ENCODE measurements at places on chromosomes 7 and 10.

- DNase-seq: no peak
Observed at GRCh38 chr7:118801366-118801765, 576.9 kb downstream of the ANKRD7 start.

GRCh38 chr7:129386506-129386905, 47.7 kb upstream of the STRIP2 start:
- no peak for DNase-seq

DNA sequence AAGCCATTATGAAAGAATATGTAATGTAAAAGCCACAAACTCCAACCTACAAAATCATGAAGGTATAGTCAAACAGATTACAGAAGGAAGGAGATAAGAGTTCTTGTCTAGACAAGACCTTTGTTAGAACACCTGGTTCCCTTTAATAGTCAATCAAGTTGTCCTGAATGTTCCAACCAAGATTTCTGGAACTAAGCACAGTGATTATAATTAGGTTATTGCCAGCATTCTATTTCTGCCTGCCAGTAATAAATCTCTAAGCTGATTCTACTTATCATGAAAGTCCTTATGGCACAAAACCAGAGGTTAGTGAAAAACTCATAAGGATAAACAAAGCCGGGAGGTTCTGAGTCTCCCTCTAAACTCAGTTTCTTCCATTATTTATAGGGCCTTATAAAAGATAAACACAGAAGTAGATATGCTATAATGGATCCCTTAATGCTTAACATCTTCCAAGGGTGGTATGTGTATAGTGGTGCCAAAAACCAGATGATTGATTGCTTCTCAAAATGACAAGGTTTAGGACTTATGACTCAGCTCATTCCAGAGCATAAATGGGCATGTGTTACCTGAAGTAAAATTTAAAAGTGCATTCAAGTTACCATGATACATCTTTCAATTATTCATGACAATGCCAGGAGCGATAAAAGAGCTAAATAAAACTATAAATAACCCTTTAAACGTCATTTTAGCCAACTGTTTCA, 237.2 kb downstream of the CSTF2T start:
- no peak for DNase-seq

DNA sequence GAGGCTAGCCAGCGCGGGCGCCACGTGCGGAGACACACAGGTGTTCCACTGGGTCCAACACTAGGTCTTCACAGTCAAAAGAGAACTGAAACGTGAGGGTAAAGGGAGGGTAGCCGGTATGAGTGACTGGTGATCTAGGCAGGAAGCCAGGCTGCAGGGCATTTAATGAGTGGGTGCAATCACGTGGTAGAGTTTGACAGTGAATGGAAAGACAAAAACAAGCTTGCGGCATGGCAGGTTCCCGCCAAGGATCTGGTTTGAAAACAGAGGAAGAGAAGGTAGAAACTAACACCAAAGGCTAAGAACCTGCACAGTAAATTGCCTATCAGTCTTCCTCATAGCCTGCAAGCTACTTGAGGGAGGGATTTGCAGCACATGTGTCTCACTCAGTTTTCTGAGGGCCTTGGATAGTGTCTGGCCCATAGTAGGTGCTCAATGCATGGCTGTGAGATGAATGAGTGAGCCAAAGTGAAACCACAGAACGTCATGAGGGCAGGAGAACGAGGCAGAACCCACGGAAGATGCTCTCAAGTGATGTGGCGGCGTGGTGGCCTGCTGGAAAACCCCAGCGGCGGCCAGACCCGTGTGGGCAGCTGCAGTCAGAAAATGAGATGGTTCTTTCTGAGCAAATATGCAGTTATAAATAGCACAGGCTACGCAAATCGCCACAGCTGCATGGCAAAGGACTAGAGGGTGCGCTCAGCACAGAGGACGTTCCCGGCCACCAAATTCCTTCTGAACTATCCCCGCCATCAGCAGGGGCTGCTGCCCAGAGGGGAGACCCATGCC, 183.6 kb upstream of the NFE2L3 start:
- DNase-seq: no peak

GRCh38 chr10:63145782-63146181, 12.7 kb downstream of the NRBF2 start:
- no peak for DNase-seq

- DNase-seq: no peak
Observed at GRCh38 chr7:131895541-131896164, 339.2 kb upstream of the PODXL start.

GRCh38 chr7:4103352-4104091, 578.6 kb upstream of the FOXK1 start:
- no peak for DNase-seq

DNA sequence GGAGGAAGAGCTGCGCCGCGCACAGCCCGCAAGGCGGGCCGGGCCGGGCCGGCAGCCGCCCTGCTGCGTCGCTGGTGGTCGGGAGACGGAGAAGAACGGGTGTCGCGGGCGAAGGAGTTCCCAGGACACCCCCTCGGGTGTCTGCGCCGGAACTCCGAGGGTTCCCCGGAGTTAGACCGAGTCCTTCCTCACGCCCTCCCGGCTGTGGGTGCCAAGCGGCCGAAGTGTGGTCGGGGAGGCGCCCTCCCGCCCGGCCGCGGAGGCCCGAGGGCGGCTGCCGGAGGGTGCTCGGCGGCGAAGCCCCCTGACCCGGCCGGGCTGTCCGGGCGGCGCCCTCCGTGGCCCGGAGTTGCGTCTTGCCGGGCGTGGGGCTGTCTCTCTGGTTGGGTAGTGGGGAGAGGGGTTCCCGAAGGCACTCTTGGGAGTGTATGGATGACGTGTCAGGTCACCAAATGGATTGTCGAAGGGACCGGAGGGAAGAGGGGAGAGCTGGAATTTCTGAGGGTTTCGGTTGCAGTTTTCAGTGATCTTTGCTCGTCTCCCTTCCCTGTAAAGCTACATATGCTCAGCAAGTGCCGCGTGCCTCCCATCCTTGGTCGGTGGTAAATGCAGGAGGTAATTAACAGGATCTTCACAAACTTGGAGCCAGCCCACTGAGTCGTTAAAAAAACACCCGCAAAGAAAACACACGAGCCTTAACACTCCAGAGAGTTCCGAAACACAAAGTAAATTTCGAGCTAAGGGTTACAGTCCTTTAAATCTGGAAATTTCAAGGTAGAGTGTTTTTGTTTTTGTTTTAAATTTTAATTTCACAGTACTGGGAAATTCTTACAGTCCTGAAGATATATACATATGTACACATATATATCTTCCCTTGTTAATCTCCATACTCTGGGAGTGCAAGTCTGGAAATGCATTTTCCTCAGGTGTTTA, 871 bp downstream of the ST7 start:
- no peak for DNase-seq

DNA sequence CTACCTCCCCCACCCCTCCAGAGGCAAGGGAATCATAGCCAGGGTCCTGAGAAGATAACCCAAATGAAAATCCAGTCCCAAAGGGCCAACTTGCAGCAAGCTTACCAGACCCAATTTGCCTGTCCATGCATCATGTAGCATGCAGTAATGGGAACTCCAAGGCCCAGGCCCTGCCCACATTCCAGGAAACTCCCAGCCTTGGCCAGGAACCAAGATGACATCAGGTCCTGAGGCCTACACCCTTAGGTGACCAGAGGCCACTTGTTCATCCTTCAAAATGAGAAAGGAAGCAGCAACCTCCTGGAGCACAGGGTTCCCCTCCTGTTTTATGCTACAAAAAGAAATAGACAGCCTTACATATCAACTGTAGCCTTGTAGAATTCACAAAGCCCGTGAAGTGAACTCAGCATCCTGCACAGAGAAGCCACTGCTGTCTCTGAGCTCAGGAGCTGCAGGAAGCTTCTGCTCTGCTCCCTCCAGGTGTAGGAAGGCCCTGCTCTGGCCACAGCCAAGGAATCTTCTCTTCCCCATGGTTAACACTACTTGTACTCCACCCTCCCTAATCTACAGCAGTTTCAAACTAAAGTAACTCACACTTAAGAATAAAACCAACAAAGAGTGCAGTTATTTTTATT, 30.3 kb upstream of the GRB10 start:
- DNase-seq: no peak

- DNase-seq: no peak
Observed at GRCh38 chr10:27366769-27367168, 126.2 kb upstream of the ACBD5 start.

- no peak for DNase-seq
Observed at GRCh38 chr7:15397922-15398760, 163.7 kb downstream of the AGMO start.

GRCh38 chr10:92757066-92757710, 67.4 kb downstream of the HHEX start:
- no peak for DNase-seq

DNA sequence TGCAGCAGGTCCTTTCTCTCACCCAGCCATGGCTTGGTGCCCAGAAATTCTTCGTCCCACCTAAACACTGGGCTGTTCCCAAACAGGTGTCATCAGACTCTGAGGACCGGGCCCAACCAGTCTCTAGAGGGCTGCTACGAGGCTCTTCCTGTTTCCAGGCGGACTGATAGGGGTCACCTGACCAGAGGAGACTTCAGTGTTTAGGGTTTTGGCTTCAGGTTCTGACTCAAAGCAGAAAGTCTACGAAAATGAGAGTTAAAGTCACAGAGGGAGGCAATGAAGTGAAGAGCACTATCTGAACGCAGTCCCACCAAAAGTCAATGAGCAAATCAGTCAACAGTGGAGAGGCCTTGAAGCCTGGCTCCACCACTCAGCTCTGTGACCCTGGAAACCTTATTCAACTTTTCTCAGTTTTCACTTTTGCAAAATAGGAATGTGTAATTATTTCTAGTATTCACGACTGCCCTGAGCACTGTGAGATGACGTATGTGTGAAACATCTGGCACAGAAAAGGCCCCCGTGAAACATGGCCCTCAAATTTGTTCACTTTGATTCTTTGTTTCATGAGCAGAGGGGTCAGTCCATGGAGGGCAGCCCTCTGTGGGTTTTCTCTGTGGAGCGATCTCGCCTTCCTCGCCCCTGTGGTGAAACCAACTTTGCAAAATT, 189.9 kb upstream of the PDE1C start:
- no peak for DNase-seq

- no peak for DNase-seq
Observed at GRCh38 chr7:641966-642365, 84.5 kb upstream of the DNAAF5 start.

DNA sequence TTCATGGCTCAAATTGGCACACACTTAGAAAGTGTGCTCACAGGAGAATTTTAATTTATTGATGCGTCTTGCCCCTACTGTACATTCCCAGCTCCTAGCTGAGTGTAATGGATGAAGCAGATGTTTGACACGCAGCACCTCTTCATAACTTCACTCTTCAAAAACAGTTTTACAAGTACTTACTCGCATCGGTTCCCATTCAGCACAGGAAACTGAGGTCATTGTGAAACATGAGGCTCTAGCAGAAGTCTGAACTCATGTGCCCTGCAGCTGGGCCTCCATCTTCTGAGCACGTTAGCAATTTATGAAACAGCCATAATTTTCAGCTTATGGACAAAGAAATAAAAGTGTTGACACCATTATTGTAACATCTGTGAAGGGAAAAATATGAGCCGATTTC, 558.9 kb upstream of the MGMT start:
- DNase-seq: peak; percentile 11

DNA sequence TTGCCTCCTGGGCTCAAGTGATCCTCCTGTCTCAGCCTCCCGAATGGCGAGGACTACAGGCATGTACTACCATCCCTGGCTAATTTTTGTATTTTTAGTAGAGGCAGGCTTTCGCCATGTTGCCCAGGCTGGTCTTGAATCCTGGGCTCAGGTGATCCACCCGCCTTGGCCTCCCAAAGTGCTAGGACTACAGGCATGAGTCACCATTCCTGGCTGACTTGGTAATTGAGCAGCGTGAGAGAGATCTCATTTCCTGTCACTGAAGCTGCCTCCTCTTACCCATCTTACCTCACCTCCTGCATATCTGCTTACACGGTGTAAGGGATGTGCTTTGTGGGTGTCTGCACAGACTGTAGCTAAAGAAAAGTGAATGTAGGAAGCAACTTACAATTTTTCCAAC, 9.7 kb downstream of the IFIT3 start:
- DNase-seq: no peak

DNA sequence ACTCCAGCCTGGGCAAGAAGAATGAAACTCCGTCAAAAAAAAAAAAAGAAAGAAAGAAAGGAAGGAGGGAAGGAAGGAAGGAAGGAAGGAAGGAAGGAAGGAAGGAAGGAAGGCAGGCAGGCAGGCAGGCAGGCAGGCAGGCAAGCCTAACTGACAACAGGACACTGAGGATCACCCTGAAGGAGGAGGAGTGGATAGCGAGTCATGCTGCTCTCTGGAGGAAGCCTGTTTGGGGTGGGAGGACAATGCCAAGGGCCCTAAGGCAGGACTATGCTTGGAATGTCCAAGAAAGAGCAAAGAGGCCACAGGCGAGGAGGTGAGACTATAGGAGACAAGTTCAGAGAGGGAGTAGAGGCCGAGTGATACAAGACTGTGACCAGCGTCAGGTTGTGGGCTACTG, 107.0 kb upstream of the PARD3 start:
- DNase-seq: no peak

- DNase-seq: no peak
Observed at GRCh38 chr10:33795529-33795928, 461.1 kb upstream of the NRP1 start.

GRCh38 chr7:64875258-64875657, 27.8 kb upstream of the ZNF273 start:
- DNase-seq: no peak

GRCh38 chr7:98175260-98175940, 35.8 kb upstream of the BHLHA15 start:
- DNase-seq: no peak

DNA sequence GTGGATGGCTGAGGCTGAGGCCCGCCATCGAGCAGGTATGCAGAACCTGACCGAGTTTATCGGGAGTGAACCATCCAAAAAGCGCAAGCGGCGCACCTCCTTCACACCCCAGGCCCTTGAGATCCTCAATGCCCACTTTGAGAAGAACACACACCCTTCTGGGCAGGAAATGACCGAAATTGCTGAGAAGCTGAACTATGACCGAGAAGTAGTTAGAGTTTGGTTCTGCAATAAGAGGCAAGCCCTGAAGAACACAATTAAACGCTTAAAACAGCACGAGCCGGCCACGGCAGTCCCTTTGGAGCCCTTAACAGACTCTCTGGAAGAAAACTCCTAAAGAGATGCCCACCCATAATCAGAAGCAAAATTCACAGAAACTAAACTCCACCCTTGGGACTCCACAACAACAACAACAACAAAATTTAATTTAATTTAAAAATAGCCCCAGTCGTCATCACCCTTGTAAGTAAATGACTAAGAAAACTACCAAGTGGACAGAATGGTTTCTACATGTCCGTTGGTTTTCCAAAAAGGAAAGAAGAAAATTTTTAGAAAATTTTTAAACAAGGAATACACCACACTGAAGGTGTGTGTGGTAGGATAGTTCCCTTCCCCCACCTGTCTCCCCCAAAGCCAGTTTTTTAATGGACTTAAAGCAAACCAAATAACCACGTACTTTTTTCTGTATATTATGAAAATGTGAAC, 101.7 kb upstream of the YAE1 start:
- DNase-seq: no peak

DNA sequence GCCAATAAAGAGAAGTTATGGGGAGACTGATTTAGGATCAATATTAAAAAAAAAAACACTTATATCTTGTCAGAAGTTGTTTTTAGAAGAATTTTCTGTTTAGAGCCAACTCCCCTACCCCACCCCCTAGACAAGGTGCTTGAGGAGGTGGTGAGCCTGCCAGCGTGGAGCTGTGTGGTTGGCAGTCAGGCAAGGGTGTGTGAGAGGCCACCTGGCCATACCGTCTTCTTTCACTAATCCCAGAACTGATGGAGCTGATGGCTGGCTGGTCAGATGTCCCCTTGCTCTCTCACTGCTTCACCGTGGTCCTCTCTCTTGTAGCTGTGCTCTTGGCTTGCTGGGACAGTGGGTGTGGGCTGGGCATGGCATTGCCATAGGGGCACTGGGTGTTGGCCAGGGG, 34.3 kb downstream of the NACAD start:
- DNase-seq: no peak

- no peak for DNase-seq
Observed at GRCh38 chr10:128922172-128922571, 544.9 kb upstream of the MGMT start.

All from activated T-helper 2 cell treated with anti-CD3 and anti-CD28 coated beads, Interferon-gamma antibody, Interleukin-2, Interleukin-4, amounts not matched to agents 10 μg/mL and 5 μg/mL and 100 μg/mL, durations not matched to agents 14 hours and 24 hours and 36 hours (primary cell).